ENCODE measurements at places on chromosomes 16 and 17.

DNA sequence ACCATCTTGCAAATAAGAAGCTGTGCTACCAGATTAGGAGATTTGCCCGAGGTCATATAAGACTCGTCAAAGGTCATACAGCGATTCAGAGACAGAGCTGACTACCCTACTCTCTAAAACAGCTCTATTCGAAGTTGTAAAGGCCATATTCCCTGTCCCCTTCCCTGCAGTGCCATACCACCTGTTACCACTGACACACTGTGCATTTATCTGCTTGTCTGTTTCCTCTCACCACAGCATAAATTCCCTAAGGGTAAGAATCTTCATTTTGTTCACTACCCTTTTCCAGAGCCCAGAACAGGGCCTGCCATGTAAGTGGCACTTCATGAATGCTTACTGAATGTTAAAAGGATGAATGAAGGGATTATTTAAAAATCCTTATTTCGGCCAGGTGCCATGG lies 3.4 kb upstream of the KSR1 start:
- peak overlapping the region; percentile 28 for H3K4me3 ChIP-seq
- peaks cover 6% of the 10 kb centered on the region for H3K4me1 ChIP-seq
- no peak for DNase-seq
- H3K36me3 ChIP-seq = no peaks in the 10 kb centered on the region
- H3K27ac ChIP-seq = no peak overlapping the region

DNA sequence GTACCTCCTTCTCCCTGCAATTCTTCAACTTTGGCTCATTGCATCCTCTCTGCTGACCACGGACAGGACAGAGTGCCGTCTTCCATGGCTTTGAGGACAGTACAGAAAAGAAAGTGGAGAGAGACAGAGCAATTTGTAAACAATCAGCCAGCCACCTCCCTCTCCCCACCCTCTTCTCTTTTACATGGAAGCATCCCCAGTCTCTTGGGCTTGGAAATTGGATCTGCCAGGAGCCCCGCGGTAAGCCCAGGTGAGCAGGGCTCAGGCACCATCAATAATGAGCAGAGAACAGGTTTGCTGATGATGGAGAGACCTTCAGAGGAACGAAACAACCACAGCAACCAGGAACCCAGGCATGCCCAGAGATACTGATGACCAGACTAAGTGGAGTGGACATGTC lies 194.9 kb upstream of the TNRC6C start:
- H3K36me3 ChIP-seq = no peaks in the 10 kb centered on the region
- H3K4me3 ChIP-seq = no peak overlapping the region
- peaks cover 45% of the 10 kb centered on the region for H3K27me3 ChIP-seq
- no peak for DNase-seq

- no peaks in the 10 kb centered on the region for H3K27me3 ChIP-seq
- no peaks in the 10 kb centered on the region for H3K36me3 ChIP-seq
- DNase-seq = no peak
- H3K4me1 ChIP-seq = peaks cover 28% of the 10 kb centered on the region
- no peak overlapping the region for H3K4me3 ChIP-seq
- peak overlapping the region; percentile 91 for H3K27ac ChIP-seq
Observed at GRCh38 chr16:15658149-15658548, 8.1 kb downstream of the NDE1 start.

- H3K36me3 ChIP-seq = no peaks in the 10 kb centered on the region
- H3K27ac ChIP-seq = peak within 1 kb of the TSS; percentile 53
- peaks cover 26% of the 10 kb centered on the region for H3K4me1 ChIP-seq
- peak; percentile 64 for DNase-seq
- H3K27me3 ChIP-seq = peaks cover 21% of the 10 kb centered on the region
Observed at GRCh38 chr17:39667945-39668924, at the start of gene PNMT. PNMT (plus strand) TSS chr17:39668453; CDS start chr17:39668476, 23 bp downstream.

GRCh38 chr17:62692159-62692651 lies 64.7 kb downstream of the MRC2 start:
- DNase-seq = no peak
- peaks cover 5% of the 10 kb centered on the region for H3K27me3 ChIP-seq
- no peak overlapping the region for H3K27ac ChIP-seq
- no peaks in the 10 kb centered on the region for H3K4me1 ChIP-seq

All from naive B cell (primary cell).